ENCODE measurements at places on chromosomes 3 and 15. TPM values are rescaled to one million over a fixed set of nuclear protein-coding genes. Genes with fewer than 3 reads are reported as not detected.

Gene PSTPIP1
- 17.9 TPM for polyA plus RNA-seq

Gene SOX14
- not detected for polyA plus RNA-seq

Gene GOLGA8N
- 0.09 TPM for polyA plus RNA-seq

Gene SCN11A
- 0.06 TPM for polyA plus RNA-seq

Gene ZPLD1
- not detected for polyA plus RNA-seq

GRCh38 chr3:143358155-143358792 lies 238.7 kb downstream of the CHST2 start:
- no peak for DNase-seq

GRCh38 chr3:53109891-53110771 lies 20.1 kb downstream of the RFT1 start:
- no peak for DNase-seq
